Stimulated activated CD8-positive, alpha-beta memory T cell treated with anti-CD3 and anti-CD28 coated beads, Interleukin-4, amount 100 ng/mL, for 4 hours (primary cell): ENCODE measurements at places on chromosomes 6 and 20.

DNA sequence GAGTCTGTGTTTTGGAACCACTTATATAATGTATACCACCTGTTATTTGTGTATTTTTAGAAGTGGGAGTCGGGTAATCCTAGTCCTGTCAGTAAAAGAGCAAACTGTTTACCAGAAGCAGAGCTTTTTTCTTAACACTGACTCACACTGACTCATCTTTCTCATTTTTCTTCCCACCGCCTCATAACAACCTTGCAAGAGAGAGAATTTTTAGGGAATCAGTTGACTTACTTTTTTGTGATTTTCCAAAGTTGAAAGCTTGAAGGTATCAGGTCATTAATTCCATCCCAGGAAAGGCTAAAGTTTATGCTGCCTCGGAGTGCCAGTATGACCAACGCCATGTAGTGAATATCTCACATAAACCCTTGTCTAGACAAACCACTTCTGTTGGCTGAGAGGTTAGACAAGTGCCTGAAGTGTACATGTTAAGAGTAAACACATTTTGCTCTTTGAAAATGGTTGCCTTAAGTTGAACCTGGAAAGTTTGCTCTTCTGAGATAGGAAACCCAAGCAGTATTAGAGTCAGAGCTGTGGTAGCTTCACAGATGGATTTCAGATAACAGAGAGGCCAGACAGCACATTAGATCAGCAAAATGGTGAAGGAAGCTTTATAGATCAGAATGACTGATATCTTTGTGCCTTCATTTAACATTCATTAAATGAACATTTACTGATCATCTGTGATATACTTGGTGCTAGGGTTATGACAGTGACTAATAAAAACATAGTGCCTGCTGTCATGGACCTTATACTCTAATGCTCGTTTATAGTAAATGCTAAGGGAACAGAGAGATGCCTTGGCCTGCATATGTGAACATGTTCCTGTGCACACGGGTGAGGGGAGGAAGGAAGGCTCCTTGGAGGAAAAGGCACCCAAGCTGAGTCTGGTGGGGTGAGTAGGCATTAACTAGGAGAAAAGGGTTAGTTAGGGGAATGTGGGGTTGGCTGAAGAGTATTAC lies 29.1 kb upstream of the PKIG start:
- DNase-seq = no peak

- DNase-seq = no peak
Measured at GRCh38 chr20:47660983-47661700, 124.1 kb downstream of the SULF2 start.

DNA sequence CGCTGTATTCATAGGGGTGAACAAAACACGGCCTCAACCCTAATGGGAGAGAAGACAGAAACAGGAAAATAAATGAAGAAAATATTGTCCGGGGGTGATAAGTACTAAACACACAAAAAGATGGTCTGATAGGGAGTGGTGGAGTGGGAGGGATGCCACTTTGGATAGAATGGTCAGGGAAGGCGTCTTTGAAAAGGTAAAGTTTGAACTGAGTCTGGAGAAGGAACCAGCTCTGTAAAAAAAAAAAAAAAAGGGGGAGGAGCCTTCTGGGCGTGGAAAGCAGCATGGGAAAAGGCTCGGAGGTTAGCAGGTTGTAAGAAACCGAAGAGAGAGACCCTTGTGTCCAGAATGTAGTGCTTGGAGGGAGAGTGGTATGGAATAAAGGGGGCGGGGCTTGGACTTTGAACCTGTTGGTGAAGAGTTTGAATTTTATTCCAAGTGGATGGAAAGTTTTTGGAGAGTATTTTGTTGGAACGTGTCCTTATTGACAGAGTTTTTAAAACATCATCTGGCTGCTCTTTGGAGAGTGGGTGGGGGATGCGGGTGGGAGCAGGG lies 1.8 kb downstream of the CHMP4B start:
- no peak for DNase-seq

- no peak for DNase-seq
Measured at GRCh38 chr6:27156874-27157458, 90.5 kb upstream of the PRSS16 start.

- DNase-seq = no peak
Measured at GRCh38 chr6:48626421-48626820, 515.4 kb upstream of the PTCHD4 start.

GRCh38 chr6:160330619-160331018 lies 17.6 kb upstream of the SLC22A3 start:
- no peak for DNase-seq

GRCh38 chr6:53309059-53309900 lies 39.5 kb downstream of the ELOVL5 start:
- DNase-seq = no peak

DNA sequence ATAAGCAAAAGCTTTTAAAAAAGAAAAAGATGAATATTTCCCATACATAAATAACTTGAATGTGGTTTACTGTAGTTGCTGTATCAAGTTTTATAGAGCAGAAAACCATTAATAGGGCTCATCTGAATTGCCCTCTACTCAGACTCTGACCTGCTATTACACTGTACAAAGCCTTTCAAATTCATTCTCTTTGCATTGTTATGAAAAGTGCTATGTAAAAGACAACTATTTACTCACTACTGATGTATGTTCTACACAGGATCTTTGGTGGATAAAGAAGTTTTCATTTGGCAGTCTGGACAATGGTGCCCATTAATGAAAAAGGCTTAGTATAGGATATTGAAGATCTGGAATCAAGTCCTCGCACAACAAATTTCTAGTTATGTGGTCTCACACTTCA lies 199.1 kb upstream of the RUNX2 start:
- no peak for DNase-seq

GRCh38 chr20:16803965-16804792 lies 56.0 kb downstream of the OTOR start:
- no peak for DNase-seq

GRCh38 chr6:4751823-4752464 lies 24.3 kb upstream of the CDYL start:
- no peak for DNase-seq

GRCh38 chr6:149608381-149608982 lies 40.0 kb downstream of the KATNA1 start:
- DNase-seq = no peak

GRCh38 chr6:160519603-160520042 lies 144.5 kb downstream of the LPA start:
- no peak for DNase-seq

GRCh38 chr20:63244468-63244867 lies 8.8 kb downstream of the BIRC7 start:
- no peak for DNase-seq

DNA sequence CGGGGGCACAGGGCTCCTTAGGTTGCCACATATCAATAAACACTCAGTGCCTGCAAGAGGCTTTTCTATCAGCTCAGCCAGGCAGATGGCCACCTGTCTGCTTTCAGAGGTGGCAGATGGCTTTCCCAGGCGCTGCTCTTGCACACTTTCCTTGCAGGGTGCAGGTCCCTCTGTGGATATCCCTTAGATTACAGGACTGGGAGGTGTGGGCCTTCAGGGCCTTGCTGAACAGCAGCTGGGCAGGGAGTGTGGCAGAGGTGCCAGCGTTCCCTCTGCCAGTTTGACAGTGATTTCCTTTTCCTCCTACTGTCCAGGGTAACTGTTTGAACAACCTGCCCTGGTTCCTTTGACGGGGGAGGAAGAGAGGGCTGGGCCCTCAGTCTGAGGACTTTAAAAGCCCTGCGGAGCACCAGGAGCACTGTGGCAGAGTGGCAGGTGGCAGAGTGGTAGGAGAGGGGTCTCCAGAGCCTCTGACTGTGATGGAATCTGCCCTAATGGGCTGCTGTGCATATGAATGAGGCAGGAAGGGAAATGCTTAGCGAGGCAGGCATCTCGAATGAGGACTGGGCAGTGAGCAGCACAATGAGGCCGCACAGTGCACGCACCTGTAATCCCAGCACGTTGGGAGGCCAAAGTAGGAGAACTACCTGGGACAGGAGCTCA lies 34.2 kb downstream of the ABHD12 start:
- DNase-seq = no peak

GRCh38 chr6:20921578-20921977 lies 387.3 kb downstream of the CDKAL1 start:
- DNase-seq = no peak

DNA sequence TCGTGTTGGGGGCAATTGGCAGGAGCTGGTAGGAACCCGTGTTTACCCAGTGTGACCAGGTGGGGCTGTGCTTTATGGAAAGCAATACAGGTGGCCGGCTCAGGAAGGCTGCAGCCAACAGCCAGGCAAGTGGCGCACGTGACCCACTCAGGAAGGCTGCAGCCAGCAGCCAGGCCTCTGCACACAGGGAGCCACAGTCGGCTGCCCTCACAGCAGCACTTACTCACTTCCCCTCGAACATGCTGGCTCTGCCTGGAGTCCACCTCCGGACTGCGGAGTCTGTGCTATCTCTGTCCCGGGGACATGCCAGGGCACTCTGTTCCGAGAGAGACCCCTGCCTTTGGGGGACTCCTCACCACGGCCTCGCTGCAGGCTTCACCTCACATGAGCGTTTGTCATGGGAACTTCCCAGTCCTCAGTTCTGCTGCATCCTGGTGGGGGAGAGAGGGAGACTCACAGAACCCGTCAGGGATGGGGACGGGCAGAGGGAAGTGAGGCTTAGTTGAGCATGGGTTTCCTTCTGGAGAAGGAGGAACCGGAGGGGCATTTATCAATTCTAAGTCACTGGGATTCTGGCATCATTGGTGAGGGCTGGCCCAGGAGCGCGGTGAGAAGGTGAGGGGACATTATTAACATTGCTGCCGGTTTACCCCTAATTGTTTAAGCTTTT lies 76.8 kb downstream of the TTLL2 start:
- DNase-seq = no peak

- DNase-seq = no peak
Measured at GRCh38 chr6:47237196-47237595, 72.5 kb downstream of the TNFRSF21 start.

GRCh38 chr6:168196385-168196860 lies 117.4 kb upstream of the FRMD1 start:
- no peak for DNase-seq

GRCh38 chr6:20332441-20333006 lies 69.2 kb upstream of the E2F3 start:
- DNase-seq = no peak

- DNase-seq = peak; percentile 38
Measured at GRCh38 chr6:10720265-10720959, 2.5 kb upstream of the TMEM14C start.
